ENCODE measurements at places on chromosomes 6 and 20.
A peak's percentile ranks its signal among the peaks of the same experiment; 100 is the strongest.

- DNase-seq = no peak
Observed at GRCh38 chr6:26592649-26593048, 4.1 kb upstream of the ABT1 start.

- no peak for DNase-seq
Observed at GRCh38 chr6:164887660-164888059, 421.7 kb downstream of the C6orf118 start.

DNA sequence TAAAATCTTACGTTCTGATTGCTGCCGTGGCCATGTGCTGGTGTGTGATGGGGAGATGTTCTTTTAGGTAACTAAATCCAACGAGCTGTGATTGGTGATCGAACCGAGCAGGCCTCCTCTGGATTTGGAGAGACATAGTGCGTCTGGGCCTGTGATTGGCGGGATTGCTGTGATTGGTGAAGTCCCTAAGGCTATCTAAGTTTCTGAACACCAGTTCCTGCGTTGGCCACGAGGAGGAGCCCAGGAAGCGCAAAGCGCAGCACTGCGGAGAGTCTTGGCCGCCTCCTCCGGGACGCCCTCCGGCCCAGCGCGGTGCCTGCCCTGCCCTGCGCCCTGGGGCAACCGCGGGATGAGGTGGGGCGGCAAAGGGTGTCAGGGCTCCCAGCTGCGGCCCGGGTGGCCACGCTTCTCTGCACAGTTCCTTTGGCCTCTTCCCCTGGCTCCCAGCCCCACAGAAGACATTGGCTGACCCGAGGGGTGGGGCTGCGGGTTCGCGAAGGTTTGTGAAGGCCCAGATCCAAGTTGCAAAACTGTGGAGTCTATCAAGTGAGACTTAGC is 33.0 kb downstream of the HNF4A start:
- DNase-seq = peak; percentile 28

DNA sequence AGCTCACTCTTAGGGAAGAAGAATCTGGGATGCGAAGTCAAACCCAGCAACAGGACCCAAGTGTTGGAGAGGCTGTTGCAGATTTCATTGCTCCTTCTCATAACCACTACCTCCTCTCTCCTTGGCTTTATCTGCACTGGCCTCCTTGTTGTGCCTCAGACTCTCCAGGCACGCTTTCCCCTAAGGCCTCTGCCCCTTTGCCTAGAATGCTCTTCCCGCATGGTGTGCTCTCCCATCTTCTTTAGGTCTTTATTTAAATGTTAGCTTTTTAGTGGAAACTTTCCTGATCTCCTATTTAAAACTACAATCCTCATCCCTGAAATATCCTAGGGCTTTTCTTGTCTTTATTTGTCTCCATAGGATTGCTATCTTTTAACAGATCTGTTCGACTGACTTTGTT is 94.9 kb upstream of the TMEM30A start:
- DNase-seq = no peak

DNA sequence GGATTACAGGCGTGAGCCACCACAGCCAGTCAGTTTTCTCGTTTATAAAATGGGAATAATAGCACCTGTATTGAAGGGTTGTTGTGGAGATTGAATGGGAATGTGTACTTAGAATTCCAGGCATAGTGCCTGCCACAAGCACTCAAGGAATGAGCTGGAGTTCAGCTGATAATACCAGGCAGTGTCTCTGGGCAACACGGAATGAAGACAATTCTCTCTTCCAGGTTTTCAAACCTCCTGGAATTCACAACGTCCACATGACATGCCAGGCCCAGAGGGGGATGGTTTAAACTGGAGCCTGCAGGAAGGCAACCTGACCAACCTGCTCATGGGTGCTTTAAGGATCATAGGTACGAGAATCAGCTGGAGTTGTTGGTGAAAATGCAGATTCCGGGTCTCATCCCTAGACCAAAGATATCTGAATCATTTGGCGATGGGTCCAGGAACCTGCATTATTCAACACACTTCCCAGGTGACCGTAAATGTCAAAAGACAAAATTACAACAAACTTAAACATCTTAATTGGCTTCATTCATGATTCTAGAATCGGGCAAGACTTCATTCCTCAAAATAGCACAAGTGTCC is 1.9 kb upstream of the PTPN1 start:
- DNase-seq = no peak

DNA sequence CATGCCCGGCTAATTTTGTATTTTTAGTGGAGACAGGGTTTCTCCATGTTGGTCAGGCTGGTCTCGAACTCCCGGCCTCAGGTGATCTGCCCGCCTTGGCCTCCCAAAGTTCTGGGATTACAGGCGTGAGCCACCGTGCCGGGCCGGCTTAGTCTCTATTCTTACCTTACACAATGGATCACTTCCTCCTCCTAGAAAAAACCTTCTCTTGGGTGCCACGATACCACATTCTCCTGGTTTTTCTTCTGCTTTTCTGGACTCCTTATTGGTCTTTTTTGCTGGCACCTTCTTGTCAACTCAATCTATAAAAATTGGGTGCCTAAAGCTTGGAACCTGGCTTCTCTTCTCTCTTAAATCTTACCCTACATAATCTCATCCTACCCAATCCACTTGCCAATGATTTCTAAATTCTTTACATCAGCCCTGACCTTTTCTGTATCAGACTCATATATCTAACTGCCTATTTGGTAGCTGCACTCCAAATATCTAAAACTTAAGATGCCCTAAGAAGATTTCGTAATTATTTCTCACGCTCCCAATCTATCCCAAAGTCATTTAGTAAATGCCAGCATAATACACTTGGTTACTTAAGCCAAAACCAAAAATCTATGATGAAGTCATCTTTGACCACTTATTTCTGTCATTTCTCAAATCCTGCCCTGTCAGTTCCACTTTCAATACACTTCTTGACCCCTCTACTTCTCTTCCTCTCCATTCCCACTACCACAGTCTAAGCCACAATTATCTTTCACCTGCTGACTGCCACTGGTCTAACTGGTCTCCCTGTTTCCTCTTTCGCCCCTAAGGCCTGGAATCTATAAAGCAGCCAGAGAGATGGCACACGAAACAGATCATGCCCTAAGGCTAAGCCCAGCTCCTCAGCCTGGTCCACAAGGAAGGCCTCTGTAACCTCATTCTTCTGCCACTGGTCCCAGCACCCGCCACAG is 43.2 kb downstream of the ELMO2 start:
- DNase-seq = no peak

- DNase-seq = no peak
Observed at GRCh38 chr20:63572788-63573646, 1.0 kb downstream of the HELZ2 start.

- no peak for DNase-seq
Observed at GRCh38 chr6:157151989-157152388, 171.3 kb downstream of the TMEM242 start.

GRCh38 chr6:96735332-96735731 is 101.9 kb downstream of the GPR63 start:
- DNase-seq = no peak

DNA sequence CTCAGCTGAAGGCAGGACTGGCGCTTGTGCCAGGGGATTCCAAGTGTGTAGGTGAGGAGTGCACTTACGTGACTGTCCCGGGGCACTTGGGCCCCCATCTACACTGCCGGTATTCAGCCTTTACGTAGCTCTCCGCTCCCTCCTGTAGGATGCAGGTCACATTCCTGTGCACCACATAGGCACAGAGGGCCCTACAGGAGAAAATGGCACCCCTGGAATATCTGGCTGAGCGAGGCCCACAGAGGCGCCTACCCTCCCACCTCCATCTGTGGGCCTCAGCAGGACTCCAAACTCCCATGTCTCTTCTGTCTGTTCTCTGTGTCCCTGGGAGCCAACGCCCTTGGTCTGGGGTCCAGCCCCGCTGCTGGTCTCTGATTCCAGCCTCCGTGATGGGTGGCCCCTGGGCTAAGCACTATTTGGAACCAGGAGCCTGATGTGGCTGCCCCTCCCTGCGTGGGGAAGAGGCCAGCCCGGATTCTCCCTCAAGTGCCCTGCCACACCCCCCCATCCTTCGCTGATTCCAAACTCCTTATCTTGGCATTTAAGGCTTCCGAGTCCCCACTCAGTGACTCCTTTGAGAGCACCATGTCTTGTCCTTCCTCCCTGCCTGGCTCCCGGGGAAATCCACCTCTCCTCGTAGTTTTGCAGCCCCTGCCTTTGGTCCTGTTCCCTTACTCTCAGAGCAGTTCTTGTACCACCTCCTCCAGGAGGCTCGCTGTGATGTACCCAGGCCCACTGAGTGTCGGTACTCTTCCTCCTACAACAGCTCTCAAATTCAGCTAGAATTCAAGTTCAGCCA is 1.5 kb downstream of the EMILIN3 start:
- DNase-seq = no peak

- peak; percentile 87 for DNase-seq
Observed at GRCh38 chr6:142013287-142013686, 119.4 kb upstream of the GJE1 start.

DNA sequence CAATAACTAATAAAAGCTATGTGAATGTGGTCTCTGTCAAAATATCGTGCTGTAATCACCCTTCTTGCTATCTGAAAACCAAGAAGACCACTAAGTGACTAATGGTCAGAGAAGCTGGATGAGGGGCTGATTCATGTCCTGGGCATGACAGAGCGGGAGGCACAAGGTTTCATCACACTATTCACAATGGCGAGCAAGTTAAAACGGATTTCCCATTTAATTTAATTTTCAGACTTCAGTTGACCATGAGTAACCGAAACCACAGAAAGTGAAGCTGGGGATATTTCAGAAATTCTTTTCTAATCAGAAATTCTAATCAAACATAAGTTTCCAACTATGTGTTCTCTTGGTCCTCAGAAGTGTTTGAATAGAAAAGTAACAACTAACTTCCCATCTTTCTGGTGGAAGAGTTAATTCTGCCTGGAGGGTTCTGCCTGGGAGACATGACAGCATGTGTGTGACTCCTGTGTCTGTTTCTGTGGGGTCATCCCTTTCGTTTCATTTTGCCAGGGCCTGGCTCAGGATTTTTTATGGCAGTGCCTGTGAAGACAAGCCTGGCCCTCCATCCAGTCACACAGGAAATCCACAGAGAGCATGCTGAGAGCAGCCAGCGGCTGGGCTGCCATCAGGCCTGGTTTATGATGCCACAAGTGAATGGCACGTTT is 98.9 kb downstream of the FAM120B start:
- peak; percentile 82 for DNase-seq

DNA sequence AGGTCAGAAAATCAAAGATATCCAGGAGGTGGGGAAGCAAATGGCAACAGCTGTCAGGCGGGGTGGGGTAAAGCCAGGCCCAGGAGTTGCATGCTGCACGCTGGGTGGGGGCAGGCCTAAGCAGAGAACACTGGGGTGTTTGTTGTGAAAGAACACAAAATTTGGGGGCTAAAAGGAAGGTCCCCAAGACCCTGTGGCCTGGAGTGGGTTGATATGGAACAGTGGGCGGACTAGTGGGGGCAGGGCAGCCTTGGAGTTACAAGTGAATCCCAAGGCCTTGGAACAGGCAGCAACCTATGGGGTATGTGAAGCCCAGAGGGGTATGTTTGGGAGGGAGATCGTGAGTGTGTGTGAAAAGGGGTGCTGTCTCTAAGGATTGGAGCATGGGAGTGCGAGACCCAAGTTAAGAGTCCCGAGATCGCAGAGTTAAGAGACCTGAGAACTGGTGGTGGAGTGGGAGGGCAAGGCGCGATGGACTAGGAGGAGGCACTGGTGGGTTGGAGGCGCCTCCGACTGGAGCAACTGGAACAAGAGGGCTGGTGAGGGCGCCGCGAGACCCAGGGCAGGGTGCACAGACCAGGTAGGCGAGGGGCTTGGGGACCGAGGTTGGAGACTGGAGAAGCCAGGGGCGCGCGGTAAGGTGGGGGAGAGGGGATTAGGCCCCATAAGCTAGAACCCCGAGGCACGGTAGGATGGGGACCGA is 658 bp downstream of the CUL7 start:
- DNase-seq = no peak

GRCh38 chr20:18857640-18858039 is 44.1 kb downstream of the SCP2D1 start:
- peak; percentile 6 for DNase-seq

- DNase-seq = no peak
Observed at GRCh38 chr20:44324343-44324742, 12.5 kb upstream of the R3HDML start.

GRCh38 chr6:48281217-48281616 is 170.2 kb upstream of the PTCHD4 start:
- no peak for DNase-seq

- DNase-seq = no peak
Observed at GRCh38 chr6:132054525-132054924, 103.4 kb upstream of the CCN2 start.

- no peak for DNase-seq
Observed at GRCh38 chr20:33984182-33984719, 9.5 kb upstream of the RALY start.

- peak; percentile 73 for DNase-seq
Observed at GRCh38 chr20:38446441-38447209, 11.5 kb upstream of the SNHG17 start.

GRCh38 chr20:408843-409696 is 971 bp downstream of the RBCK1 start:
- no peak for DNase-seq

DNA sequence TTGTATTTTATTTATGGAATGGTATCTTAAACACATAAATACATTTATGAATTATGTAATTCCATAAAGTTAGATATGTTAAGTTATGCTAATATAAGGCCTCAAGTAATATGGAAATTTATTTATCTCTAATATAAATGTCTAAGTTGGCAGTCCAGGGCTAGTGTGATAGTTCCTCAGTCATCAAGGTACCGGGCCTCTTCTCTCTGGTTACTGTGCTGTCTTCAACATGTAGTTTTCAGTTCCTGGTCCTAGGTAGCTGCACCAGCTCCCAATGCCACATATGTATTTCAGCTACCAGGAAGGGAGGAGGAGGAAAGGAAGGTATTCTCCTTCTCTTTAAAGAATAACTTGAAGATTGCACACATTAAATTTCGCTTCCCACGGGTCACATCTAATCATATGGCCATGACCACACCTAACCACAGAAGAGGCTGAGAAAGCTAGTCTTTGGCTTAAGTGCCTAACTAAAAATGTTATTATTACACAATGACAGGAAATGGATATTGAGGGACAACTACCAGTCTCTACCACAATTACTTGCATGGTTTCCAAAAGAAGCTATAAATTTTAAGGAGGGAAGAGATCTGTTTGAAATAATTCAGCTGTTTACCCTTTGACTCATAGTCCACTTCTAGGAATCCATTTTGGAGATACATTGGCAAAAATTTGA is 68.6 kb downstream of the BCKDHB start:
- DNase-seq = peak; percentile 77

DNA sequence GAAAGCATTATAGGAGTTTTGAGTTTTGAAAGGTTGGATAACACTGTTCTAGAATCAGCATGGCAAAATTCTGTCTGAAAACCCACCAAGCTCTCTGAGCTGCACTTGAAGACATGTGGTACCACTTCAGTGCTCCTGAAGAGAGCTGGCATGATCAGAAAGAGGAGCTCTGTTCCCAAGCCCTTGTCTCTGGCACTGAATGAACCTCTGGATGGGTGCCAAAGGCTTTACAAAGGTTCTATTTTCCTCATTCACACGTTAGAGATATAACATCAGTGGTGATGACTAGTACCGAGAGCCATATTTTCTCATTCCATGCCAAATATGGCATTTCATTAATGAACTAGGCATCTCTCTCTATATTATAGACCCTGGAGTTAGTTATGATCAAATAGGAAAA is 301.8 kb upstream of the ID4 start:
- no peak for DNase-seq

Measured in GM04504 (cell line).